ENCODE measurements at places on chromosomes 16 and 17. TPM values are rescaled to one million over a fixed set of nuclear protein-coding genes. Genes with fewer than 3 reads are reported as not detected.
A peak's percentile ranks its signal among the peaks of the same experiment; 100 is the strongest.

DNA sequence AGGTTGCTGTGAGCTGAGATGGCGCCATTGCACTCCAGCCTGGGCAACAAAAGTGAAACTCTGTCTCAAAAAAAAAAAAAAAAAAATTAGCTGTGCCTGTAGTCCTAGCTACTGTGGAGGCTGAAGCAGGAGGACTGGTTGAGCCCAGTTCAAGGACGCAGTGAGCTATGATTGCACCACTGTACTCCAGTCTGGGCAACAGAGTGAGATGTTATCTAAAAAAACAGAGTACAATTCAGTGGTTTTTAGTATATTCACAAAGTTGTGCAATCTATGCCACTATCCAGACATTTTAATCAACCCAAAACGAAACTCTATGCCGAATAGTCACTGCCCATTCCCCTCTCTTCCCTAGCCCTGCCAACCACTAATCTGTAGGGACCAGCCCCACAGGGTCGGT, 25.1 kb downstream of the C16orf54 start:
- no peak for DNase-seq

DNA sequence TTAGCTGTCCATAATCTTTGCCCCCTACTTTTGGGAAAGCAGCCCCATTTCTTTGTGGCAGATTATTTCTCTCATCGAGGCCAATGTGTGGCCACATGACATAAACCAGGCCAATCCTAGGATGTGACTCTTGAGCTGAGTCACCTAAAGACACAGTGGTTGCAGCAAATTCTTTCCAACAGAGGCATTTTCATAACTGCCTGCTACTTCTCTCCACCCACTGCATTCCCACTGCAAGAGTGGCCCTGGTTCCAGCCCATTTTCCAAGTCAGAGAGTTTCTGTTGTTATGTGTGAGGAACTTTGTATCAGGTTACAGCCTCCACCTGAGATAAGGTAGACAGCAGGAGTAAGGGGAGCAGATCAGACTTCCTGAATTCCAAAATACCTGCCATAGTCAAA, 195.2 kb downstream of the RGS9 start:
- DNase-seq = peak; percentile 12

DNA sequence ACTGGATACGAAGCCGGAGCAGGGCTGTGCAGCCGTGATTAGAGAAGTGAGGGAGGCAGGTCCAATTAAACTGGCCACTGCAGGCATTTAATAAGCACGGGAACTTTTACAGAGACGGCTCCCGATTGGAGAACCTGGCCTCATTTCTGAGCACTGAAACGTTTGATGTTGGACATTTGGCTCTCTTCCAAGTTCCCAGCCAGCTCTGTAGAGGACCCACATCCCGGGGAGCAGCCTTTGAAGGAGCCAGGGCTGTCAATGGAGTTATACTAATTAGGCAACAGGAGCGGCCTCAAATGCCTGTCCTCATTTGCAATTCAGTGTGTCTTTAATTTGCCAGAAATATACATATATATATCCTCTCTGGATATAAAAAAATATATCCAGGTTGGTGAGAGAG, 499.4 kb upstream of the C16orf82 start:
- DNase-seq = no peak

- no peak for DNase-seq
Measured at GRCh38 chr17:58576679-58577367, 62.4 kb upstream of the MTMR4 start.

DNA sequence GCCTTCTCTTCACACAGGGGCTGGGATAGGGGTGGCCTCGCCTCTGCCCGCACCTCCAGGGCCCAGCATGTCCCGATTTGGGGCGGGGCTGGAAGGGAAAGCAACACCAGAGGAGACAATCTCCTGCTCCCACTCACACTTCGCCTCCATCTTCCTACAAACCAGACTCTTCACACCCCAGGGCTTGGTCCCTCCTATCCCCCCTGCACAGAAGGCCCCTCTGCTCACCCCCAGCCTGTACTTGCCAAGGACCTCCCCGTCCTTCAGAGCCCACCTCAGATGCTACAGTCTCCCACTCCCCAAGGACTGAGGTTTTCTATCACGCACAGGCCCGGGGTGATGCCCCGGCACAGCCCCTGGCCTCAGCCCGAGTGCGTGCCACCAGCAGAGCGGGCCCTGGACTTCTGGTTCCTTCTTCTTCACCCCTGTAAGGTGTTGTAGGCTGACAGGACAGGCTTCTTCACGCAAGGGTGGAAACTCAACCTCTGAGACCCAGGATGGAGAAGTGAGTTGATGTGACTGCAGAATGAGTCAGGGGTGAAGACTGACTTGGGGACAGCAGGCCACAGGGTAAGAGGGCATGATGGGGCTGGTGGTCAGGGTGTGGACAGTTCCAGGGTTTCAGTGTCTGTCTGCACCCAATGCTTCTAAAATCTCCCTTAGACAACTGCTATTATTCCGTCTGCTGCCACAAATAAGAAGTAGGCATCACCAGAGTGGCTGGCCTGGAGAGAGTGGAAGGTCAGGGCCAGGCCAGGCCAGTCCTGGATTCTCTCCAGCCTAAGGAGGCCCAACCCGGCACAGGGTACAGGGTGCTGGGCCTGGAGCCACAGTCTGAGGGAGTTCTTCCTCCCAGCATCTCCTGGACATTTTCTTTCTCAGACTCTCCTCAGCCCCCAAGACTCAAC, 2.5 kb downstream of the ITGAE start:
- DNase-seq = no peak

GRCh38 chr17:1377334-1377733, 22.7 kb downstream of the YWHAE start:
- no peak for DNase-seq

GRCh38 chr17:47670064-47670463, 20.3 kb downstream of the KPNB1 start:
- DNase-seq = no peak

DNA sequence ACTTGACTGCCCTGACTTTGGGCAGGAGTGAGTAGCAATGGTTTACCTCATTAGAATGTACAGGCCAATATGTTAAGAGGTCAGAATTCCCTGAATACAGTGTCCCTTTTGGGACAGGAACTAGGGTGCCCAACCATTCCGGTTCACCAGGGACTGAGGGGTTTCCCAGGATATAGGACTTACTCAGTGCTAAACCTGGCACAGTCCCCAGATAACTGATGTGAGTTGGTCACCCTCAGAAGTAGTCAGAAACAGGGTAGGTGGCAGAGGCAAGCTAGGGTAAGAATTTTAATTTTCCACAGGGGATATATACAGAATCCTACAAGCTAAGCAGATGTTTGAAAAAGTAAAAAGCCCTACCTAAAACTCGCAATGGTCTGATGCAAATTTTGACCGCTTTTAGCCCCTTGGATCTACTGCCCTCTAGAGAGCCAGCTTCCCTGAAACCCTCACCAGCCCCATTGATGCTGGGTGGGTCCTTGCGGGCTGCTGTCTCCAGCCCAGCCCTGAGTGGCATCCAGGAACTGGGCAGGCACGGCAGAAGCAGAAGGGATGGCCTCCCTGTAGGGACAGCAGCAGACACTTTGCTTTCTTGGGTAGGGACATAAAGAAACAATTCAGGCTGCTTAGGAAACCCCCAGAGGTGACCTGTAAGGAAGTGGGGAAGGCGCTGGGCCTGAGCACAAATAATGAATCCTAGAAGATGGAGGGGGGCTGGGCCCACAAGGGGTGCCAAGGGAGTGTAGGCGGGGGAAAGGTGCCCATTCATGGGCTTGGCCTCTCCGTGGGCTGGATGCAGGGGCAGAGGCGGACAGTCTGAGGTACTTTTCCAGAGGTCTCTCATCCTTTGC, 434.8 kb downstream of the SLC39A11 start:
- DNase-seq = no peak

GRCh38 chr17:40092581-40092980, 7.8 kb downstream of the NR1D1 start:
- DNase-seq = no peak

DNA sequence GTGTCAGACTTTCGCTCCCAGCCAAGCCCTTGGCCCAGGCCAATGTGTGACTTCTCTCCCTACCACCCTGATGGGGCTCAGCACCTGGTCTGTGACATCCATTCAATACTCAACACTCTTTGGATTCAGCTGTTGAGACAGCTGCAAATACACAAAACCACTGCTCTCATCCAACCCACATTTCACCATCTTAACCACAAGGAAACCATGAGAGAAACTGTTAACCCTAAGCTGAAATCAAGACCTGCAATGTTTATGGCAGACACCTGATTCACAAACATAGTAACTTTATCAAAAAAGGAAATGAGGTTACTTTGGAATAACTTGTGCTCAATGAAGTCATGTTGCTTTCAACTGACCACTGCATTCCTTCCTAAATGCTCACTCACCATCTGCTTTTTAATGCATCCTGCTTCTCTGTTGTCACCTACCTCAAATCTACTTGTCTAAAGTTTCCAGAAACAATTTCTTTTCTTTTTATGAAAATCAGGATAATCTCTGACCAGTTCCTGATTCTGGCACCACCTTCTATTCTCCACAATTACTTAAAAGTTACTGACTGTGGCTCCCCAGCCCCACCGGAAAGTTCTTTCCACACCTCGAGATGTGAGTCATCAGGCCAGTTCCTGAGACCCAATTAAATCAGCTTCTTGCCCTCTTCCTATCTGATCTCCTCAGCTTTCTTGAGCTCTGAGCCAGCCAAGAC, 88.2 kb downstream of the NOG start:
- peak; percentile 79 for DNase-seq

DNA sequence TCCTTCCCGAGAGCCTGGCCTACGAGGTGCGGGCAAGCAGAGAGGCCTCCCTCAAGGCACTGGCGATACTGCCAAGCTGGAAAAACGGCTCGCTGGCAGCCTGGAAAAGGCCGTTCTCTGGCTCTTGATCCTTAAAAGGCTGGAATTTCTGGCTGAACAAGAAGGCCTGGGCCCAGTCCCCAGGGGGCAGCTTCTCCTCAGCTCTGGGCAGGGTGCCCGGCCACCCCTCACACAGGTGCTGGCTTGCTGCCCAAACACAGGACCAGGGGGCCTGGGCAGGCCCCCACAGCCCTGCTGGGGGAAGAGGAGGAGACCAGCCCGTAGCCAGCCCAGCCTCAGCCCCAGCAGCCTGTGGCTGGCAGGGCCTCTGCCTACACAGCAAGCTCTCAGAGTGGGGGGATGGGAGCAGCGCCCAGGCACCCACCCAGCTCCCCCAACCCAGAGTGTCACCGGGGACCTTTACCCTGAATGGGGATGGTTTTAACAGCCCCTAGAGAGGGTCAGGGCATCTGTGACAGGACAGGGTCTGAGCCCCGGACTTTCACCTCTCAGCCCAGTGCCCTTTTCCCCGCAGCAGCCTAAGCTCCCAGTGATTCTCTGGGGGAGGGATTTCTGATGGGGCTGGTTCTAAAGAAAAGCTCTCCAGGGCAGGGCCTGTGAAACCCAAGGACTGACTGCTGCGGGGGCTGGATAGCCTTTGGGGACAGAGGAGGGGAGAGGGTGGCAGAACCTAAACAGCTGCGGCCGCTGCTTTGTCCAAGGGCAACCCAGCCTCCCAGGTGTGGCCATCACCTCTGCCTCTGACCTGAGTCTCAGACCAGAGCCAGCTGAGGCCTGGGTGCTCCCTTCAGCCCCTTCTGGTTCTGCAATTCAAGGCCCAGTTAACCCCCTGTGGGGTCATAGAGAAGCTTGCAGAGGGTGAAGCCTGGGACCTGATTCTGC, 38.6 kb upstream of the TOB1 start:
- DNase-seq = no peak

DNA sequence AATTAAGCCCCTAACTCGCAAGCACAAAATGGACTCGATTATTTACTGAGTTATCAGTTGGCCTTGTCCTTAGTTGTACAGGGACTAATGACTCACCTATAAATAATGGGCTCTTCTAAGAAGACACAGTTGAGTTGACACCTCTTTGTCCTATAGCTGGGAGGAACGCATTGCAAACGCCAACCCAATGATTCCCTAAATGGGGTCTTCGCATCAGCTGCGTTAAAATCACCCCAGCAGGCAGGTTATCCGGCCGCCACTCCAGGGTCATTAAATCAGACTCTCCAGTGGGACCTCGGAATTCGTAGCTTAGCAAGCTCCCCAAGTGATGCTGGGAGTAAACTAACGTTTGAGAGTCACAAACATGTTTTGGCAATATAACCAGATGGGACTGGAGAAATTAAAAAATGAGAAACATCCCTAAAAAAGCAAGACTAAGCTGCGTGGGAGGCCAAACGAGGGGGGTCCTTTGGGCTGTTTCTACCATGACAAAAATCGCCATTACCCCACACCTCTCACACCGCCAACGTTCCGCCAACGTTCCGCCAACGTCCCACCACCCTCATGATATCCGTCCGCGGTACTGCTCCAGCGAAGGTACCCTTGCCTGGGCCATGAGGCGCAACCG, 932 bp upstream of the NFE2L1 start:
- no peak for DNase-seq

- no peak for DNase-seq
Measured at GRCh38 chr17:15285466-15285865, 20.3 kb upstream of the PMP22 start.

- DNase-seq = no peak
Measured at GRCh38 chr17:82296511-82297279, 20.7 kb downstream of the CD7 start.

- DNase-seq = no peak
Measured at GRCh38 chr16:79500286-79500685, 100.3 kb downstream of the MAF start.

- no peak for DNase-seq
Measured at GRCh38 chr16:55285586-55285985, 38.4 kb upstream of the IRX6 start.

DNA sequence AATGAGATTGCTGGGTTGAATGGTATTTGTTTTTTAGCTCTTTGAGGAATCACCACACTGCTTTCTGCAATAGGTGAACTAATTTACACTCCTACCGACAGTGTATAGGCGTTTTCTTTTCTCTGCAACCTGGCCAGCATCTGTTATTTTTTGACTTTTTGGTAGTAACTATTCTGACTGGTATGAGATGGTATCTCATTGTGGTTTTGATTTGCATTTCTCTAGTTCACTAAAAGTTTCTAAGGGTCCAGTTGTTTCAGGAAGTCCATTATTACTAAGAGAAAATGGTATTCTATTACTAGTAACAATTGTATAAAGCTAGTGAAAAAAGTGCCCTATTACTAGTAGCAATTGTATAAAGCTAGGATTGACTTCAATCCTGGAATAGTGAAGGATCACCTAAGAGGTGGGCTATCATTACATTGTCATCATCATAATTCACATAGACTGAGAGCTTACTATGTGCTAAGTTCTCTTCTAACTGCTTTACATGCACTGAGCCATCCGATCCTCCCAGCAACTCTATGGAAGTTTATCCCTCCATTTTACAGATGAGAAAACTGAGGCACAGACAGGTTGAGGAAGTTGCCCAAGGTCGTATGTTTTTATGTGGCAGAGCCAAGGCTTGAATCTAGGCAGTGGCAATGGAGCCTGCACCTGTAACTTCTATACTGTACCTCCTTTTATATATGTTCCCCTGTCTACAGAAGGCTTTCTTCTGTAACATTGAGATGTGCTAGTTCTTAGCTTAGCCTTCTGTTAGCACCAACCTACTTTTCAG, 13.4 kb upstream of the SMIM36 start:
- DNase-seq = no peak

Gene NUPR1
- 88.9 TPM for polyA plus RNA-seq

Gene CCDC92B
- polyA plus RNA-seq = not detected

Gene NOG
- 0.26 TPM for polyA plus RNA-seq

Gene CX3CL1
- 0.02 TPM for polyA plus RNA-seq

Gene SLC12A3
- not detected for polyA plus RNA-seq

Gene KRTAP9-8
- not detected for polyA plus RNA-seq

Gene ENPP7
- not detected for polyA plus RNA-seq

Gene ELP5
- 35.6 TPM for polyA plus RNA-seq

Gene TNS4
- polyA plus RNA-seq = 0.12 TPM

Gene MYH11
- polyA plus RNA-seq = 0.11 TPM

All from BJ (cell line).